ENCODE measurements at places on chromosomes 3 and 15.

DNA sequence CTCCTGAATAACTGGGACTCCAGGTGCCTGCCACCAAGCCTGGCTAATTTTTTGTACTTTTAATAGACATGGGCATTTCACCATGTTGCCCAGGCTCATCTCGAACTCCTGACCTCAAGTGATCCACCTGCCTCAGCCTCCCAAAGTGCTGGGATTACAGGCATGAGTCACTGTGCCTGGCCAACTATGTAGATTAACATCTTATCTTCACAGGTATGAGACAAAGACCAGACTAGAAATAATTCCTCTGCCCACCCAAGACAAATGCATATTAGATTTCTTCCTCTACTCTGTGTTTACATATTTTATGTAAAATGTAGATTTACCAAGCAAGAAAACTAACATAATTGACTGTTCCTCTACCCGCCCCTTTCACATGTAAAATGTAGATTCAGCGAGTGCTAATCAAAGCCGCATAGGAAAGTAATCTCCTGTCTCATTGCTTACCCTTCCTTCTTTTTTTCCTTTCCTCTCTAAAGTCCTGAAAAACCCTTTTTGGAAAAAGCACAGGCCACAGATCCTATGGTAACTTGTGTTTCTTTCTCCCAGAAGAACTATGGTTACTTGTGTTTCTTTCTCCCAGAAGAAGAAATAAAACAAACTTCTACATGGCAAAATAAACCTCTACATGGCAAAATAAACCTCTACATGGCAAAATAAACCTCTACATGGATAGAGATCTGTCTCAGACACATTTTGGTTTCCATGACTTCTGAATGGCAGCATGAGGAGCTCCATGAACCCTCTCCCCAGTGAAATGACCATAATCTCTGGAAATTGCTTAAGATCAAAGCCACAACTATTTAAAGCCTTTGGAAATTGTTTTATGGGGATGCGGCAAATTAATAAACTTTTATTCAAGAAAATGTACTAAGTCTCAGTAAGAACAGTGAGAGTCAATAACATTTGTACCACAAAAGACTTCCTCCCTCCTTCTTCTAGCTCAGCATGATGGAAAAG is 9.1 kb upstream of the ABHD2 start:
- no peak for DNase-seq

DNA sequence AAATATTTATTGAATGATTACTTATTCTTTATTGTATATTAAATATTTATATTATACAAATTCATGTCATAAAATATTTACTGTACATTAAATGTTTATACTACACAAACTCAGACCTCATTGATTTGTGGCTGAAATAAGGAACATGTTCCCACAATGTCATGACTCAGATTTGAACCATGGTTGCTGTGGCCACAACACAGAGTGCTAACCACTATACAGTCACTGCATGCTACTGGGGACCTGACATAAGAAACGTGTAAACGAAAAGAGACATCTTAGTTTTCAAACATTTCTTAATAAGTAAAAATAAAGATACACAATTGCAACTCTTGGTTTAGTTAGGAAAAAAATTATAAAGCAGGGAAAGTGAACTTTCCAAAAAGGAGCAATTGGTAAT is 99.1 kb upstream of the AGTR1 start:
- DNase-seq = no peak

DNA sequence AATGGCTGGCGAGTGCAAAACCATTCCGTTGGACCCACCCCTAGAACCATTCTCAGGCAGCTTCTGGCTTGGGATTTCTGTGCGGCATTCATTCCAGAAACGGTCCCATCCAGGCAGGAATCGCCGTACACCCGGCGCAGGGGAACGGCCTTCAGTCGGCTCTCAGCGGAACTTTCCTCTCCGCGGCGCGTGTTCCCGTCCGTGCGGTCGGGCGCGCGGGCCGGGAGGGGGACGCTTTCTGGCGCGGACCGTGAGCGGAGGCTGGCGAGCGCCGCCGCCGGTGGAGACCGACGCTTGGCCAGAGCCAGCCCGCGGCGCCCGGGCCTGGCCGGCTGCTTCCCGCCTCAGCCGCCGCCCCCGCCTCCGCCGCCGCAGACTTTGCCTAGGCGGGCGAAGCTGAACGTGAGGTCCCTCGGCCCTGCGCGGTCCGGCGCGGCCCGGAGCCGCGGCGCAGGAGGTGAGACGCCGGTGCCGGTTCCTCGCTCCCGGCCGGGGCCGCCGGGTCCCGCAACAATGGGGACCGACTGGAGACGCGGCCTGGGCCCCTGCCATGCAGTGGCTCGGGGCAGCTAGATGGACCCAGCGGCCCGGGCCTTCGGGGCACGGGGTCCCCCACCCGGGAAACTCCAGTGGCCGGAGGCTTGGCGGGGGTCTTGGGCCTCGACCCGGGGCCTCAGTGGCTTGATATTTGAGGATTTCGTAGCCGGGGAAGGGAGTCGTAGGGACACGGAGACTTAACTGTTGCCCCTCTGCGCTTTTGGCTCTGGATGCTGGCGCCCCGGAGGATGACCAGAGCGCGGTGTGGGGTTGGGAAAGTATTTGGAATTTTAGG is at the start of gene RAD54L2:
Gene RAD54L2, plus strand, starts transcription at position 261 of the 832 bp plus-strand sequence. CDS start 51,702 bp downstream, outside the sequence.
- DNase-seq = peak; percentile 66

GRCh38 chr15:23035964-23036566 is 3.3 kb downstream of the TUBGCP5 start:
- DNase-seq = peak; percentile 81

DNA sequence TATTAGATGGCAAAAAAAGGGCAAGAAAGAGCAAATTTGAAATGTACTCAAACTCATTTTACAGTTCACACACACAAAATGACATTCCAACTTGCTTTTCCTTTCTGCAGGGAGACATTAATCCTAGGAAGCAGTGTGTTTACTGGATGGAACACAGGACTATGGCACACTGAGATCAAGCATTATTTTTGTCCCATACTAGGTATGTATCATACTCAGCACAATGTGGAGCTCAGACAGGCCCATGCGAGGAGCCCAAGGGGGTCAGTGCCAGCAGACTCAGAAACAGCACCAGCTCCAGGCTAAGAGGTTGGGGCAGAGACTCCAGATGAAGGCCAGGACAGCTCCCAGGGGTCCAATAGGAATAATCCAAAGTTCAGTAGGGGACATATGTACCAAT is 30.8 kb upstream of the SLC35G2 start:
- DNase-seq = no peak

DNA sequence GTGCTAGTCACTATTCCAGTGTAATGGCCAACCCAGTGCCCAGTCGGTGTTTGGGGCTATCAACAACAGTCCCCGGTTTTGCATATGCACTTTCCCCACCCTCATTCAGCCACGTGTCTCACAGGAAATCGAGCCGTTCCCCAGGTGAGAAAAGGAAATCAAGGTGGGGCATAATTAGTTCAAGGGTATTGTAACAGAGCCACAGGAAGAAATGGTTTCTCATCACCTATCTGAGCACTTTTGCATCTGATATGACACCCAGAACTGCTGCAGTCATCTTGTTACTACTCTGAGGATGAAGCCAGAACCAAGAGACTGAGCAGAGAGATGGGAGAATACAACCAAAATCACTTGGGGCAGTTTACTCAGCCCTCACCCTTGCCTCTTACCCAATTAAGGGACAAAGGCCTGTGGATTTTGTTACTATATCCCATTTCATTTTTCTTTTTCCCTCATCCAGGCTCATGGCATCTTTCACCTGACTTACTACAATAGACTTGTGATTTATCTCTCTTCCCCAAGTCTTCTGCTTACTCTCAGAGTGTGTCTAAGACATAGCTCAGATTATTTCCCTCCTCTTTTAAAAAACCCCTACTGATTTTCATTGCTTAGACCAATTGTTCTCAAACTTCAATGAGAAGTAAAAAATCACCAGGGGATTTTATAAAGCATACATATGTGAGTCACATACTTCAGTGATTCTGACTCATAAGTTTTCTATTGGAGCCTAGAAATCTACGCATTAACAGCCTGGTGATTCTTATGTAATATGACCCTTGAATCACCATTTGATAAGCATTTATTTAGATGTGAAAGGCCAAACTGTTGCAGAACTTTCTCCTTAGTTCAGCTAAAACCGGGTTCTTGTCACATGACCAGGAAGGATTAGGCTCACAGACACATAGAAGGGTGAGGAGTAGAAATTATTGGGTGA is 40.5 kb downstream of the TRAT1 start:
- DNase-seq = peak; percentile 83

- no peak for DNase-seq
Measured at GRCh38 chr3:14836049-14836468, 17.3 kb downstream of the FGD5 start.

GRCh38 chr15:63601026-63601703 is 4.0 kb downstream of the FBXL22 start:
- DNase-seq = no peak

DNA sequence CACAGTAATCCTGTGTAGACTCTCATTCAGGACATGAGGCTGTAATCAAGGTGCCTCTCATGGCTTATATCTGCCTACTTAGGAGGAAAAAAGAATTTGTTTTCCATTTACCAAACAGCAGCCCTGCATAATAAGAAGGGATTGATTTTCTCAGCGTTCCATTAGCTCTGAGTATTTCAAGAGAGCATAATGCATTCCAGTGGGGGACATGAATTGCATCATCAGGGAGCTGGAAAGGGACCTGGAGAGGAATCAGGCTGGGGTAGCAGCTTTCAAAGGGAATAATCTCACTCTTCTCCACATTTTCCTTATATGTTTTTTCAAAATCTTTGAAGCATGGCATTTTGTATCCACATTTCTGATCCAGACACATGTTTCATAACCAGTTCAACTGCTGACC is 150.6 kb upstream of the ANKRD28 start:
- DNase-seq = no peak

DNA sequence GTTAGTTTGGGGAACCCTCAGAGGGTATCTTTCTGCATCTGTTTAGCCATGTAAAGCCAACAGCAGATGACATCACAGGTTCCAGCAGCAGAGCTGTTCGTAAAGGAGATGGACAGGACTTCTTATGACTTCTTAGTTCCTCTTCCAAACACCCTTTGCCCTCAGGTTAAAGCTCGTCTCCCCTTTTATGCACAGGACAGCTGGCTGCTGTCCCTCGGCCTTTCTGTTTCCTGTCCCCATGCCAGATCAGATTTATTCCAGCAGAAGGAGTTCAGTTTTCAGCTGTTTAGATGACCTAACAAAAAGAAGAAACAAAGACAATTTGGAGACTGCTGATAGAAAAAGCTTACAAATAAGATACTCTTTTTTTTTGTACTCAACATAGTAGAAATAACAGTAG is 45.1 kb downstream of the SEC22A start:
- no peak for DNase-seq

GRCh38 chr15:46301826-46302225 is 667.0 kb downstream of the SQOR start:
- DNase-seq = no peak

DNA sequence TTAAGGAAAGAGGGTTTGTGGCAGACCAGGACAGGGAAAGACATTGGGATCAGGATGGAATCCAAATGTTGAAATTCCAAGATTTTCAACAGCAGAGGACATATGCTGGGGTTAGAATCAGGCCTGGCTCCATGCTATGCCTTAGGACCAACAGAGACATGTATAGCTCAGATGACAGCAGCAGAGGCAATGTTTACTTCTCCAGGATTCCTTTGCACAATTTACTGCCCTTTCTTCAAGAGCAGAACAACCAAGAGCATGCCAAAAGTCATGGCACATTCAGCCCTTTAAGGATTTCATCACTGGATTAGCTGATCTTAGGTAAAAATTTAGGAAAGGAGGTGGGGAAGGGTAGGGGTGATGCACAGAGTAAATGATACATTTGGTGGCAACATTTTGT is 69.6 kb upstream of the GSK3B start:
- no peak for DNase-seq

DNA sequence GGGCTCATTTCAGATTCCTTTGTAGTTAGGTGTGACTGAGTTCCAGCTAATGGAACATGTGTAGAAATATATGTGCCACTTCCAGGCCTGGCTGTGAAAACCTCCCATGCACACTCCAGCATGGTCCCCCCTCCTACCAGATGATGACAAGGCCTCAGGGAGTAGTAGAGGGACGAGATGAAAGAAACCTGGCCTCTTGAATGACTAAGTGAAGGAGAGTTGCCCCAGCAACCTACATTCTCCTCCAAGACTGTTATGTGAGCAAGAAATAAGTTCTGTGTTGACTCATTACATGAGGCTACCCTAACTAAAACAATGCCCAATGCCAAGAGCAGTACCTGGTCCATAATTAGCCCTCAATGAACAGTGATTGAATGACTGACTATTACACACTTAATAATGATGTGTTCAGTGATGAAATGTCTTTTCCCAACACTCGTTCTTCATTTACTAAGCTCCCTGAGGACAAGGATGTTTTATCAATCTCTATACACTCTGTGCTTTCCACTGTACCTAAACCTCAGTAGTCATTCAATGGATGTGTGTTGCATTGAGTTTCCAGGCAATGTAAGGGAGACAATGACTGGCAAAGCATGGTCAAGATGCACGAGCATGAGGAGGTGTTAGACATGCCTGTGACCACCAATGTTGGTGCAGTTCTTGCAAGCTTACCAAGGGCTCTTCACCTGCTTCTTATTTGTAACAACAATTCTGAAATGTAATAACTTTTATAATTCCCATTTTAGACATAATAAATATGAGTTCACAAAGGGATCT is 62.0 kb upstream of the BCL6 start:
- DNase-seq = no peak
